CD4-positive, alpha-beta T cell treated with Interleukin-15 for 1 hour (primary cell): ENCODE measurements at places on chromosomes 12 and 14.
A peak's percentile ranks its signal among the peaks of the same experiment; 100 is the strongest.

GRCh38 chr12:40216516-40217288 is 8.1 kb upstream of the LRRK2 start:
- DNase-seq: no peak

GRCh38 chr12:121124402-121125109 is 8.1 kb upstream of the P2RX7 start:
- DNase-seq: no peak

DNA sequence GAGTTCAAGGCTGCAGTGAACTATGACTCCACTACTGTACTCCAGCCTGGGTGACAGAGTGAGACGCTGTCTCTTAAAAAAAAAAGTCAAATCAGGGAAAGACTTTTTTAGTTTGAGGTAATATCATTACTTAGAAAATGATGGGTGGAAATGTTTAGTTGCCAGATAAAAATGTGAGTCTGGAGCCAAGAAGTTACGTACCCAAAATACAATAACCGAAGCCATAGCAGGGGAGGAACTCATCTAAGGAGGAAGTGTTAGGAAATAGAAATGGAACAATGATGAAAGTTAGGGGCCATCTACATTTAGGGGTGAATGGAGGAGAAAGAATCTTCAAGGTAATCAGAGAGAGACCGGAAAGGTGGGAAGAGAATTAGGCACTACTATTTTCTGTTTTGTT is 98.8 kb downstream of the DACT1 start:
- no peak for DNase-seq

- DNase-seq: no peak
Observed at GRCh38 chr14:71193663-71194062, 286.4 kb downstream of the PCNX1 start.

DNA sequence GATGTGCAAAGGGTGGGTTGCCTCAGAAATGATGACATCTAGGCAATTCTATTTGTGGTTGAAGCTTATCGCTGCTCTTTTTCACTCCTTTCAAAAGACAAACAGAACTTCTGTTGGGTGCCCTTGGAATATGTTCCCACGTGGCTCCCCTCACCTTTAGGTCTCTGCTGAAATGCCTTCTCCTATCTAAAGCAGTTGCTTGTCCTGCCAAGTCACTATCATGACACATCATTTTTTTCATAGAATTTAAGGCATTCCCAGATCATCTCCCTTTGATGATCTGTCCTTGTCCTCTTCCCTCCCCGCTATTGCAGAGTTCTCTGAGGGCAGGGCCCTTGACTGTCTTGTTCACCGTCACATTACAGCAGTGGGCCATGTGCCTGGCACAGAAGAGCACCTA is 75.7 kb downstream of the PTPRB start:
- DNase-seq: no peak

GRCh38 chr12:26124446-26125399 is at the start of gene BHLHE41:
TSS of gene BHLHE41 (minus strand) at chr12:26125037. CDS start at chr12:26124779, 258 bp downstream.
- peak; percentile 43 for DNase-seq

DNA sequence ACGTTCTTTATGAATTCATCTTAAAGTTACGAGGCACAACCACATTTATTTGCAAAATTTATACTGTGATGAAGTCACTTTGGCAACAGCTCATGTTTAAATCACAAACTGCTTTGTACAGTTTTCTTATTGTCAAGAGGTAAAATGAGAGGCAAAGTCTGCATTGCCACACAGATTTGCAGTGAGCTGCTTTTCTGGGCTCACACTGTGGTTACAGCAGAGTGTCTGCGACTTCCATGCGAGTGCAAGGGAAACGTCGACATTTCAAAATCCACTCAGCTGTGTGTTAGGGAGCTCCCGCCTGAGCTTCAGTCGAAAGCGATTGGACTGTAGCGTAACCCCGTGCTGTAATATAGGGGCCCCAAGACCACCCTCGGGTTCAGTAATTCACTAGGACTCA is 13.0 kb downstream of the MTA1 start:
- no peak for DNase-seq

GRCh38 chr12:102465762-102466560 is 14.4 kb downstream of the IGF1 start:
- DNase-seq: no peak

DNA sequence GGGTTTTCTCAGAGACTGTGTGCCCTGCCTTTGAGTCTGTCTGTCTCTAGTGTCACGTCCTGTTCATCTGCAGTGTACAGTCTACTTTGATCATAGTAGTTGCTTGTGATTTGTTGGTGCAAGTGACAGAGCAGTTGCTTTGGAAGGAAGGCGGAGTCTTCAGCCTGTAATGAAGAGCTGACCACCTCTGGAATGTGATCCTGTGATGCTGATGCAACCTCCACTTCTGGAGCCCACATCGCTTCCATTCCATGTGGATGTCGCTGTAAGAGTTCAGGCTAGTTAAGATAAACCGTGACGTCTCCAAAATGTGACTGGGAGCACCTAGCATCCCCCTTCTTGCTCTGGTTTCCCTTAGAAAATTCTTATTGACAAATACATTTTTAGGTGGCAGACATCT is 51.8 kb downstream of the PELI2 start:
- DNase-seq: no peak

GRCh38 chr14:22122227-22122818 is 448.7 kb upstream of the OR4E1 start:
- DNase-seq: no peak

DNA sequence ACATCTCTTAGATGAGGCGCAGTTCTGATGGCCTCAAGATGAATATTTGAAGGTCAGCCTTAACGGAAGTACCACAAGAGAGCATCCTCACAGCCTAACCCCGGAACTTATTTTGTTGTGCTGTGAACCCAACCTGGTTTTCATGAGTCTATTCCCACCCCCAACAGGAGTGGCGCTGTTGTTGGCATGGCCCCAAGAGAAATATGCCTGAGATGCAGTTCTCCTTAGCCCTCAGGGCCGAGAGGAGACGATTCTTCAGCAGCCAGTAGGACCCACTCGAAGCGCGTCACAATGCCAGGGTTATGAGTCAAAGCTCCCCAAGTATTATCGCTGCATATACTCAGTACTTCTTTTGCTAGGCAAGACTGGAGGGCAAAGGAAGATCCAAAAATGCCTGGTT is 24.5 kb upstream of the BCL11B start:
- DNase-seq: no peak

- DNase-seq: peak; percentile 23
Observed at GRCh38 chr12:114662512-114663177, 21.3 kb downstream of the TBX3 start.

GRCh38 chr14:33150666-33151428 is 212.2 kb downstream of the NPAS3 start:
- no peak for DNase-seq

DNA sequence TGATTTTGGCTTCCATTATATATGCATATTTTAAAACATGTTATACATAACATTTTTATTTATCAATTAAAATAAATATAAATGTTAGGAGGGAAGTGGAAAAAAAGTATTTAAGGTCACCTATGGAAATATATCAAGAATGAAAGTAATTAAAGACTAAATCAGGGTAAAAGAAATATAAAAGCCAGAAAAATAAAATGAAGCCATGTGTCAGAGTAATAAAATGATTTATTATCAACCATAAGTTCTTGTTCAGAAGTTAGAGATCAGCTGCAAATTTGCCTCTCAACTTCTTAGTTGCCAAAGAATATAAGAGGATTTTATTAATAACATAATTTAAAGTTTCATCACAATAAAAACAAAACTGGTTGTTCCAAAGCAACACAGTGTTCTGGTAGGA is 121.9 kb downstream of the ANO6 start:
- DNase-seq: no peak

- DNase-seq: no peak
Observed at GRCh38 chr12:100128512-100128908, 14.2 kb downstream of the BLTP3B start.

GRCh38 chr12:104823985-104824461 is 134.1 kb downstream of the SLC41A2 start:
- peak; percentile 53 for DNase-seq

GRCh38 chr14:97395068-97395467 is 597.9 kb downstream of the VRK1 start:
- no peak for DNase-seq

DNA sequence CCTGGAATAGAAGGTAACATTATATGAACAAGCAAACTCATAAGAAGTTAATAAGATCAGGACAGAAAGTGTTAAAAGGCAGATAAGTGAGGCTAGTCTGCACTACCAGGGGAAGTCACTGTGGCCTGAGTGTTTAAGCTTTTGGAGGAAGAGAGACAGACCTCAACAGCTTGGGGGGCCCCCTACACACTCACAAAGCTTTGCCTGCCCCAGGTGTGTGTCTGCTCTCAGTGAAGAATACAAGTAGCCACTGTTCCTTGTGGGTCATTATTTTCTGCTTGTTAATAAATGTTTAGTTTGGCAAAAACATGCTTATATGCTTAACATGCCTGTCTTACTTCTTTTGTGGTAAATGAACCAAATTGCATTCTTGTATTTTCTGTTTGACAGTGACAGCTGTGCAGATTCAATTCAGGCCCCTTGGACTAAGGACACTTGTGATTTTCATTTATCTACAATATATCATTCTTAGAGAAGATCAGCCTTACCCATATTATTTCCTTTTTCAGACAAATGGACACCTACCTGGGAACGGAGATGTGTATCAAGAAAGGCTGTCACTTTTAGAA is 50.7 kb upstream of the C12orf71 start:
- DNase-seq: no peak

GRCh38 chr12:121013715-121014114 is 2.6 kb downstream of the C12orf43 start:
- DNase-seq: no peak

- no peak for DNase-seq
Observed at GRCh38 chr14:73025544-73025943, 1.4 kb downstream of the ZFYVE1 start.

DNA sequence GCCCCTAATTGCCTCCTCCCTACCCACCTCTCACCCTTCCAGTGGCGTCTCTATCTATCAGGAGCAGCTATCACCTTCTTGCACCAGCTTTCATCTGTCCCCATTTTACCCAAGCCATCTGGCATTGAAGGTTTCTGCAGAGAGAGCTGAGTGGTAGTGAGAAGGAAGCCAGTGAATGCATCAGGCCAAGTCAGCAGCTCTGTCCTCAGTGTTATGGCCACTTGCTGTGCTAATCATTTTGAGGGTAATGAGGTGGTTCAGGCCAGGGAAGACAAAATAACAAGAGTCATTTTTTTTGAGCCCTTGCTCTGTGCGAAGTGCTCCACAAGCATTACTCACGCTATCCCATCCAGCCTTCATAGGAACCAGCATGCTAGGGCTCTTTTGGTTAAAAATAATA is 164.7 kb downstream of the SUDS3 start:
- DNase-seq: no peak

DNA sequence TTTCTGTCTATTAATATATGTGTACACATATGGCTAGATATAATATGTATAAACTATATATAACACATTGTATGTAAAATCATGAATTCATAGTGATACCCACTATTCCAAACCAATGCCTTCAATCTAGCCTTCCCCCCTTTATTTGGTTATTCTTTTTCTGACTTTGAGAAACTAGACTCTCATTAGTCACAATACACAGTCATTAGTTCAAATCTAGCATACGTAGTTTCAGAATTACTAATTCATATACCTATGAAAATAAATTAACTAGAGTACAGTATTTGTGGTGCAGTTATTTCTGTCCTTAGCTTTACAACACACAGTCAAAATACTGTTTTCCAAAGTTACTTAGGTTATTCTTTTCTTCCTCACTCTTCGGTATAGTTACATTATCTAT is 268.2 kb downstream of the DPF3 start:
- DNase-seq: no peak

GRCh38 chr12:43766291-43766690 is 7.5 kb downstream of the IRAK4 start:
- DNase-seq: no peak

DNA sequence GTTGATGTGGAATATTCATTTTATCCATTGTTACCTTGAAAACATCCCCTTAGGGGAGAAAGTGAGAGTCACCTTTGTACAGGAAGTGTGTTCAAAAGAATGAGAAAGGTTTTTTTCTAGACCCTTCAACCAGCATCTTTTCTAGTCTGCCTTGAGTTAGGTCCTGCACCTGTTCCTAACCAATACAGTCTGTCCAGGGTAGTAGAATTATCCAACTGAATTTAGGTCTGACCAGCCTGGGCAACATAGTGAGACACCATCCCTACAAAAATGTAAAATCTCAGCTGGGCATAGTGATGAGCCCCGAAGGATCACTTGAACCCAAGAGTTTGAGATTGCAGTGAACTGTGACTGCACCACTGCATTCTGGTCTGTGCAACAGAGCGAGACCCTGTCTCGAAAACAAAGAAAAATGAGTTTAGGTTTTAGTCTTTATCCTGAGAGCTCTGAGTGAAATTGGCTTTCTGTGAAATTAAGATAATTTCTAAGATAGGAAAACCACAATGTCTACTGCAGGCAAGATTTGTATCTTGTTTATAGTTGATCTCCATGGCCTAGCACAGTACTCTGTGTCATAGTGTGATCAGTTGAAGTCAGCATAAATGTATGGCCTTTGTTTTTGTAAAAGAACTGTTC is 25.2 kb downstream of the ARHGAP5 start:
- no peak for DNase-seq

DNA sequence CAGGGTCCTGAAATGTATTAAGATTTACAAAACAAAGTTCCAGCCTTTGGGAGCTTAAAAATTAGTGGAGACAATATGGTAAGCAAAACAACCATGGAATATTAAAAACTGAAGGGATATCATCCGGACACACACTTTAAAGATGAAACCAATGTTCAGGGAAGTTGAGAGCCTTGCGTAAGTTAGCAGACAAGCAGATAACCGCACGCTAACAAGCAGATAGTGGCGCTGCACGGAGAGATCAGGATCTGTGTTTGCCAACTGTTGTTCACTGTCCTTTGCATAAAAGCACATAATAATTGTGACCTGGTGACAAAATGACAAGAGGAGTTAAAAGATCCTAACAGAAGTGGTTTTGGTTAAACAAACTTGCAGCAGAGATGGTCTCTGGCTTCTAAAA is 14.3 kb upstream of the TMEM229B start:
- DNase-seq: no peak

DNA sequence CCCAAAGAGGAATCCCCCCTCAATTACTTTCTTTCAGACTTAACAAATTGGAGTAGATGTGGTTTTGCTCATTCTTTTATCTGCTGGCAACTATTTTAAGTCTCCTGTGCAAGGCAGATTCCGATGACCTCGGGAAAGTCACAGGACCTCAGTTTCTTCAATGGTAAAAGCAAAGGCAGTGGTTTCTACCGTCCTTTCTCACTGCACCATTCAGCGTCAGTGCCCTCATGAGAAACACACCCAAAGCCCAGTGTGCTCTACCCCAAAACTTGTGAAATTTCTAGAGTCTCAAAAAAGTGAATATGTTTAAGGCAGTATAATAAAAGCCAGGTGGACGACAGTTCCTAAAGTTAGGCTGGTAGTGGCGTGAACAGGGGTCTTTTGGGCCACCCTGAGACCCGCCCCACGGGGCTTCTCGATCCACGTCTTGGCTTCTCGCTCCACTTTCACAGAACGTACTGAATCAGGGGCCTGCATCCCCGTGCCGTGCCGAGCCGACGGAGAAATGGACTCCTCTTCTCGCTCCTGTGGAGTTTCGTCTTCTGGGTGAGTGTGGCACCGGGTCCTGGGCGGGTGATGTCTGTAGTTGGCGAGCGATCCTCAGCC is 1.3 kb upstream of the ARHGAP5 start:
- no peak for DNase-seq

- no peak for DNase-seq
Observed at GRCh38 chr14:82159624-82160023, 626.0 kb upstream of the SEL1L start.

GRCh38 chr12:75722714-75723200 is 211.3 kb upstream of the KRR1 start:
- peak; percentile 20 for DNase-seq
